ENCODE measurements at places on chromosomes 5 and 9.

DNA sequence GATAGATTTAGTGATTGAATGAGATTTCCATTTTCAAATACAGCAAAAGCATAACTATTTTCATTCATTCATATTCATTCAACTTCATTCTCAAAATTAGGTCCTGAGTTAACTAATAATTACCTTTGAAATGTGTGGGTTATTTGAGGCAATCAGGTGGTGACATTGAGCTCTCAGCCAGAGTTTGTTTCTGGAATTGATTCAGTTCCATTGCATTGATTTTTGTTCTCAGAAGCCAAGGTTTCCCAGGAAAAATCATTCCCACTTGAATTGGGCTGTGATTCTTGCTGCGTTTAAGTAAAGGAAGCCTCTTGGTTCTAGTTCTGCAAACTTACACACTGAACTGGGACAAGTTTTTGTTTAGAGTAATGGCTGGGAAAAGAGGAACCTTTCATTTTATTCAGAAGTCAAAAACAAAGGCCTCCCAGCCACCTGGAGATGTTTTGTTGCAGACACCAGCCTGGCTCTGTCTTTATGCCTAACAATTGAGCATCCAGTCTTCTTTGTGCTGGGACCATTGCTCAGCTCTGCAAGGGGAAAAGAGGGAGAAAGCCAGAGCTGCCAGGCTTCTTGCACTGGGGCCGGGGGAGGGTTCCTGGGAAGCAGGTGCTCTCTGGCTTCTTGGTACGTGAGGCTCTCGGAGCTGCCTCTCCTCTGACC is 198.6 kb downstream of the TRIO start:
- no peak for DNase-seq

GRCh38 chr5:151097820-151098767 is 17.3 kb upstream of the TNIP1 start:
- no peak for DNase-seq

- no peak for DNase-seq
These were observed 61.7 kb downstream of the FBXL17 start for GRCh38 chr5:108320231-108320630.

DNA sequence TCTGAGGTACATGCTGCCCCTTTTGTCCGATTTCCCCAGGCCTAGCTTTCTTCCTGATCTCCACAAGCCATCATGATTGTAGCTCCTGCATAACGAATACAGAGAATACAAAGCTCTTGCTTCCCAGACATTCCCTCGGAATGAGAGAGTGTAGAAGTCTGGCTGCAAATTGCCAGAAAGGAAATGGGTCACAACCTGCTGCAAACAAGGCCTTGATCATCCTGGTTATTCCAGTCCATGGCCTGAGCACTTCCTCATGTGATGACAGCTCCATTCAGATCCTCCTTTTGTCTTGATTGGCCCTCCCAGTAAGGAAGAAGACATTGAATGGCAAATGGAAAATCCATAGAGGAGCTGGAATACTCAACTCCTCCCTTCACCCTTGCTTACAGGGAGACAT is 136.0 kb upstream of the ADRA1B start:
- DNase-seq = no peak

DNA sequence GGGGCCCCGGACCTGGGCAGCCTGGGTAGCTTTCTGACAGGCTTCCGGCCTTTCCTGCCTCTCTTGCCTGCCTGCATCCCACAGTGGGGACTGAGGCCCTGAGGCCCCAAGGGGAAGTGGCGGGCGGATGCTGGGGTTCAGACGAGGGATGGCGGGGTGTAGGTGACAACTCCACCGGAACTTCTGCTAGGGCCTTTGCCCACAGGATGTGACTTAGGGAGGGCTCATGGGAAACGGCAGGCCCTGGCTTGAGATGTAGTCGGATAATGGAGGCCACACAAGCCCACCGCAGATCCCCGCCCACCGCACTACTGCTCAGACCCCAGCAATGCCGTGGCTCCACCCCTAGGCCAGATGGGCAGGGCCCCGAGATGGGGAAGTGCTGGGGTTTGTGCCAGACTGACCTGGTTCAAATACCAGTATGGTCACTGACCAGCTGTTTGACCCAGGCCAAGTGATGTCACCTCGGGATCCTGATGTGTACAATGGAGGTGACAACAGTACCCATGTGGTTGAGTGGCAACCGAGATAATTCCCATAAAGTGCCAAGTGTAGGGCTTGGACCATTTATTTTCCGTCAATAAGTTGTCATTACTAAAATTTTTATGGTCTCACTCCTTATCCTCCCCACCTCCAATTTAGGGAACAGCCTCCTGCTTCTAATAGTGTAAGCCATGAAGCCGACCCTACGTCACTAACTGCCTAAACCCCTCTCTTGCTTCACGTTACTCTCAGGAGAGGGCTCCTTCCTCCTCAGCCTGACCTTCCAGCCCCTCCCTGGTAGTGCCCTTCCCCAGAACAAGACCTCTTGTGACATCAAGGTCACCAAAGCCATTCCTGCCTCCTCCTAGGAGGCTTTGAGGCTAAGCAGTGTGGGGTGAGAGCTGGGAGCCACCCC is 2.5 kb upstream of the CDK9 start:
- no peak for DNase-seq

GRCh38 chr5:154465169-154465568 is 12.9 kb downstream of the HAND1 start:
- no peak for DNase-seq

DNA sequence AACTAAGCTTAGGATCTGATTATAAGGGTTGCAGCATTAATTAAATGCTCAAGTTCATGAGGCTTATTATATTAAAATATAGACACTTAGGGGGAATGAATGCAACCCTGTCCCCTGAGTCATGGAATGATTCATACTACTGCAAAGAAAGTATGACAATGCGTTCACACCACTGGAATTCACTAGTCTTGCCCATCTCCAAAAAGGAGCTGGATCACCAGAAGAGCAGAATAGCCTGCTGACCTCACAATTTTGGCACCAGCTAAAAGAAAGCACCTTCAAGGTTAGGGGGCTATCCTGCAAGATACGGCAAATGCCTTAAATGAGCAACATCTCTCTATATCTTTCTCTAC is 32.0 kb upstream of the TMED7 start:
- no peak for DNase-seq
